Diencephalon (tissue), 1 donor: ENCODE measurements at places on chromosomes 5 and 9. TPM values are rescaled to one million over a fixed set of nuclear protein-coding genes. Genes with fewer than 3 reads are reported as not detected.

The ARHGAP26 gene
- 40.4 TPM for total RNA-seq

The CDH12 gene
- 32.1 TPM for total RNA-seq

The KCNT1 gene
- total RNA-seq = 12.2 TPM

The F2RL2 gene
- total RNA-seq = 1.2 TPM

The KIF12 gene
- total RNA-seq = 0.92 TPM

The HTR1A gene
- total RNA-seq = 5.5 TPM
